Type B pancreatic cell (in vitro differentiated cells): ENCODE measurements at places on chromosomes 4 and X.

DNA sequence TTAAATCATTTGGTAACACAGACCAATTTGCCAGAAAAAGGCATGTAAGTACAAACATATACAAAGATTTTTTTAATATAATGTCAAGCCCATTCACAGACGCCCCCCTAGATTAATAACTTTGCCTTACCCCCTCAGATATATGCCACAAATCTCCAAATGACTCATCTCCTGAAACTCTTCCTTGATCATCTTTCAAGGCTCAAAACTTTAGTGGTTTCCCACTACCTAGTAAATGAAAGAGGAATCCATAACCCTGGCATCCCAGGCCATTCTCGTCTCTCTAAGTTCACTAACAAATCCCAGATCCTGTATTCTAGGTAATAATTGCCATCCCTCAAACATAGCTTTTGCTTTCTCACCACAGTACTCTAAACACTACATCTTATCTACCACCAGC is 61.9 kb downstream of the PRSS12 start:
- peaks cover 5% of the 10 kb centered on the region for H3K4me1 ChIP-seq
- H3K27ac ChIP-seq = no peak overlapping the region
- H3K4me3 ChIP-seq = no peak overlapping the region
- peaks cover 3% of the 10 kb centered on the region for H3K36me3 ChIP-seq
- no peak for DNase-seq

- no peaks in the 10 kb centered on the region for H3K36me3 ChIP-seq
- H3K27ac ChIP-seq = no peak overlapping the region
- no peak overlapping the region for H3K4me3 ChIP-seq
Measured at GRCh38 chr4:132180020-132180427, 969.1 kb upstream of the PCDH10 start.

DNA sequence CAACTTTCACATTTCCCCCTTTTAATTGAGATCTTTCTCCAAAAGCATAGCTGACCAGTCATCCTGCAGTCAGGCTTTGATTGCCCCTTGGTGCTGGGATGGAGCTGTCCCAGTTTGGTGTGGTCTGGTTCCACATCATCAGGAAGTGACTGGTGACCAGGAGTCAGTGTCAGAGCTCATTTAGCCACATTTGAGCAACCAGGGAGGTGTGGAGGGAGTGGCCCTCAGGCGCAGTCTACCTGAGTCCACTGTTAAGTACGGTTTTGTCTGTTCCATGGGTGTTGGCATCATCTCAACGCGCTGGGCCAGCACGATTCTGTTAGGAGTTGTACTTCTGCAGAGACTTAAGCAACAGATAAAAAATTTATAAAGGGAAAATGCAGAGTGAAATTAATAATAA is 52.6 kb downstream of the RGS12 start:
- H3K4me1 ChIP-seq = peaks cover 33% of the 10 kb centered on the region
- DNase-seq = no peak
- no peaks in the 10 kb centered on the region for H3K36me3 ChIP-seq
- no peak overlapping the region for H3K4me3 ChIP-seq

DNA sequence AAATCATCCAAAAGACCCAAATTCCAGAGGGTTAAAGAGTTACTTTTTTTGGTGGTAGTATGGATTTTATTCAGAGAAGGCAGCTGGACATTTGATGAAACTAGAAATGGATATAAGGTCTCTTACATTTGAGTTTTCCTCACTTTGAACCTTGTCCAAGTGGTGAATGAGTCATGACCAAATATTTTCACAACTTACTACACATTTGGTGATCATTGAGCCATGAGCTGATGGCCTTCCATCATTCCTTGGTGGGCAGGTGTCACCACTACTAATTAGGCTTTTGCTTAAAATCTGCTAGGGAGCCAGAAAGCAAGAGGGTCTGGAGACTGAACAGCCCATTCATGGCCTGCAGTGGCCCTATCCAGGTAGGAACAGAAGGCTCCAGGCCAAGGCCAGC is 620.2 kb upstream of the INTU start:
- no peak for DNase-seq
- H3K27ac ChIP-seq = no peak overlapping the region
- no peaks in the 10 kb centered on the region for H3K27me3 ChIP-seq
- peaks cover 4% of the 10 kb centered on the region for H3K4me1 ChIP-seq

GRCh38 chr4:7267829-7268228 is 75.5 kb downstream of the SORCS2 start:
- no peak overlapping the region for H3K27ac ChIP-seq
- no peaks in the 10 kb centered on the region for H3K27me3 ChIP-seq
- DNase-seq = no peak
- H3K4me3 ChIP-seq = no peak overlapping the region
- peaks cover 5% of the 10 kb centered on the region for H3K4me1 ChIP-seq
